Stimulated activated CD4-positive, alpha-beta T cell treated with anti-CD3 and anti-CD28 coated beads, TNF-alpha, amount 100 ng/mL, for 4 hours (primary cell): ENCODE measurements at places on chromosomes 6 and 20.

DNA sequence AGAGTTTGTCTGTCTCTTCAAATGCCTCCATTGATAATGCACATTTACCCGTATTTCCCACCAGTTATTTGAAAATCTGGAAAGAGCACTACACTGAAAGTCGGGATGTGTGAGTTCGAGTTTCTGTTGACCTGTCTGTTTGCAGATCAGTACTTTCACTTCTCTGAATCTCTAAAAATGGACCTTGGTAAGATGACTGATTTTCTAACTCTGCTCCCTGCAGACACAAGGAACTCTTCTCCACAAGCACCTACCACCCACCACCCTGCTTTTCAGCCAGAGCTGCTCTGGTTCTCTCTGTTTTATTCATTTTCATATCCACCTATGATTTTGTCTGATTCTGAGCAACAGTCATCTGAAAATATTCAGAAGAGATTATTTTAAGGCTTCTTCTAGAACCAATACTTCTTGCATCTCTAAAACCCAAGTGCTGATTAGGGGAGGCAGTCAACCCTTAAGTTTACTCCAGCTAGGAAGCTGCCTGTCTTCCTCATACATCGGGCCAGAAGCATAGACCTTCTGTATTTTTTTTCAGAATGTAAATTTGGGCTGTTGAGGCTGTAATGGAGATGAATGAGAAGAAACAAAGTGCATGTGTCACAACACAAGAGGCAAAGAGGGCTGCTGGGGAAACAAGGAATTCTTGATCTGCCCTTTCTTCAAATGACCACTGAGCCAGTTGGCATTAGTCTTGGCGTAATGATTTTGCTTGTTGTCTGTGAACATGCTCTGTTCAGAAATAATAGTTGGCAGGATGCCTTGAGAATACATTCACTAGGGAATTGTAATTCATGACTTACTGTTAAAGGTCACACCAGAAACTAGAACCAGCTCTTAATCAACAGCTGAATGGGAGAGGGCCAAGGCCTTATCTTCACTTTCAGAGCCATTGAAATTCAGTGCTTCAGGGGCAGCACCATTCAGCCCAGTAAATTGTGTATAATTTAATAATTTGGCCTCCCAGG lies 85.4 kb upstream of the MYLIP start:
- DNase-seq = no peak

DNA sequence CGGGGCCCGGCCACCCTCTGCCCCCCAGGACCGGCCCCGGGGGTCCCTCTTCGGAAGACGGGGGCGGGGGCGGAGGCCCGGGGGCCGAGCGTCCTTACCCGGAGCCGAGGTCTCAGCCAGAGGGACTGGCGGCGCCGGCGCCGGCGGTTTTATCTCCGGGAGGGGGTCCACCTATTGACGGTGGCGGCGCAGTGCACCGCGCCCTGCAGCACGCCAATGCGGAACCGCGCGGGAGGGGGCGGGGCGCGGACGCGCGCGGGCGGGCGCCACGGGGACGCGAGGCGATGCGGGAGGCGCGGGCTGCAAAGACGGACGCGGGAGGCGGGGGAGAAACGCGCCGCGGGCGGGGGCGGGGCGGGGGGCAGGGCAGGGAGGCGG lies at the start of gene EEF1A2:
Gene EEF1A2 (minus strand): TSS at position 124 of the 378 bp plus-strand sequence. CDS start 1,320 bp downstream, outside the sequence.
- no peak for DNase-seq

- no peak for DNase-seq
Measured at GRCh38 chr6:41477572-41477971, 68.6 kb upstream of the FOXP4 start.

- no peak for DNase-seq
Measured at GRCh38 chr6:148840256-148840655, 93.4 kb downstream of the UST start.

DNA sequence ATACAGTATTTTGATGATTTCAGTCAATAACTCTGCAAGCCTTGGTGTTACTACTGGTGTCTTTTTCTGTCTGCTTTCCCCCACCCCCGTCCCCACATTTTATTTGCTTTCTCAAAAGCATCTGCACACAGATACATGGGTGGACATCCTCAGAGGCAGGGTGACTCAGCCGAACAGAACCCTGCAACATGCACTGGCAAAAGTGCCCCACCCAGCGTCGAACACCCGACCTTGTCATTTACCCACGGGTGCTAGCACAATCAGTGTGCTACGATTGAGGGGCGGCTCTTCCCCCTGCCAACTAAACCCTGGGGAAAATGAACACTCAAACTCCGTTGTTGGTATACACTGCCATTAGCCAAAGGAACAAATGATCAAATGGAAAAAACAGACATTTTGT lies 115.9 kb upstream of the NAA20 start:
- no peak for DNase-seq

DNA sequence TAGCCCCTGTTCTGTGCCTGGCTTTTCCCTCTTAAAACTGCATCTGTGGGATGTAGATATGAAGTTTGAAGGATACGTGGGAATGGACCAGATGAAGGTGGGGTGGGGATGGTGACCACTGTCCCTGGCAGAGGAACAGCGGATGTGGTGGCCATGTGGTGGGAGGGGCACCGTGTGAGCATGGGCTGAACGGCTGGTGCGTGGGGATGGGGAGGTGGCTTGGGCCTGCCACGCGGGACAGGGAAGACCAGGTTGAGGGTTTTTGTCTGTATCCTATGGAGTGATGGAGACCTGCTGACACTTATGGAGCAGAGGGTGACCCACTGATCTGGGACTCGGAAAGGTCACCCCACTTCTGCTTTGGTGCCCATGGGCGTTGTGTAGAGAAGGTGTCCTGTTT lies 19.2 kb downstream of the PHACTR3 start:
- DNase-seq = no peak

- no peak for DNase-seq
Measured at GRCh38 chr6:153852481-153852880, 186.6 kb upstream of the OPRM1 start.

GRCh38 chr6:69038841-69039240 lies 403.8 kb downstream of the ADGRB3 start:
- DNase-seq = no peak

GRCh38 chr6:48141975-48142374 lies 31.0 kb upstream of the PTCHD4 start:
- DNase-seq = no peak

GRCh38 chr6:5099537-5099936 lies 14.4 kb downstream of the PPP1R3G start:
- no peak for DNase-seq

GRCh38 chr20:35586751-35587425 lies 28.7 kb upstream of the SPAG4 start:
- no peak for DNase-seq
